ENCODE measurements at places on chromosomes 11 and 22.

DNA sequence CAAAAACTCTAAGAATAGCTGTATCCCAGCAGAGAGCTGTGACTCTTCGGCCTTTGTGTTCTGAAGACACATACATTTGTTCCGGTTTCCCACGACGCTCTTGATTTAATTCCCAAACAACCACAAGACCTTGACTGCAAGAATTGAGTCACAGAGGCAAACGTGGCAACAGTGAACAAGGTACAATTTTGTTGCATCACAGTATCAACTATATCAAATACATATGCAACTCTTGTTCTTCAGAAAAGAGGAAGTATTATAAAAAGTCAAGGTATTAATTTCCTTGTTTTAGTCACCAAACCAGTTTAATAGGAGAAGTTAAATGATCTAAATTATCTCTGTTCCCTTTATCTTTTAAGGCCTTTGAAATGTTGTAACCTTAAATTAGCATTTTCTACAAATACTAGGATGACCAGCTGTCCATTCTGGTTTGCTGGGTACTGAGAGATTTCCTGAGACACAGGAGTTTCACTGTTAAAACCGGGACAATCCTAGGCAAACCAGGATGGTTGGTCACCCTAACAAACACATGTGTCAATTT lies 11.1 kb downstream of the HPS5 start:
- no peak overlapping the region for H3K4me3 ChIP-seq
- peaks cover 55% of the 10 kb centered on the region for H3K36me3 ChIP-seq
- no peaks in the 10 kb centered on the region for H3K27me3 ChIP-seq
- no peaks in the 10 kb centered on the region for H3K4me1 ChIP-seq
- H3K27ac ChIP-seq: no peak overlapping the region
- DNase-seq: no peak

GRCh38 chr11:2662430-2663299 lies 37.1 kb downstream of the KCNQ1OT1 start:
- H3K27me3 ChIP-seq: no peaks in the 10 kb centered on the region
- DNase-seq: no peak
- no peaks in the 10 kb centered on the region for H3K36me3 ChIP-seq
- H3K4me3 ChIP-seq: no peak overlapping the region

- H3K27me3 ChIP-seq: no peaks in the 10 kb centered on the region
- peaks cover 24% of the 10 kb centered on the region for H3K36me3 ChIP-seq
- peak overlapping the region; percentile 89 for H3K4me3 ChIP-seq
- H3K4me1 ChIP-seq: no peaks in the 10 kb centered on the region
- H3K27ac ChIP-seq: peak overlapping the region; percentile 89
Observed at GRCh38 chr22:49961005-49961600, 531 bp downstream of the PIM3 start.

- DNase-seq: no peak
- H3K4me3 ChIP-seq: no peak overlapping the region
- no peaks in the 10 kb centered on the region for H3K27me3 ChIP-seq
- no peaks in the 10 kb centered on the region for H3K36me3 ChIP-seq
- no peaks in the 10 kb centered on the region for H3K4me1 ChIP-seq
Observed at GRCh38 chr11:111941963-111942362, 4.8 kb downstream of the DIXDC1 start.

- H3K4me1 ChIP-seq: no peaks in the 10 kb centered on the region
- no peak overlapping the region for H3K4me3 ChIP-seq
- peak overlapping the region; percentile 33 for H3K27ac ChIP-seq
Observed at GRCh38 chr22:50298266-50298637, 9.2 kb downstream of the PLXNB2 start.

GRCh38 chr11:20035701-20036601 lies 124.3 kb downstream of the DBX1 start:
- H3K27me3 ChIP-seq: no peaks in the 10 kb centered on the region
- DNase-seq: no peak
- H3K27ac ChIP-seq: no peak overlapping the region
- no peak overlapping the region for H3K4me3 ChIP-seq
- H3K36me3 ChIP-seq: peaks cover 53% of the 10 kb centered on the region

DNA sequence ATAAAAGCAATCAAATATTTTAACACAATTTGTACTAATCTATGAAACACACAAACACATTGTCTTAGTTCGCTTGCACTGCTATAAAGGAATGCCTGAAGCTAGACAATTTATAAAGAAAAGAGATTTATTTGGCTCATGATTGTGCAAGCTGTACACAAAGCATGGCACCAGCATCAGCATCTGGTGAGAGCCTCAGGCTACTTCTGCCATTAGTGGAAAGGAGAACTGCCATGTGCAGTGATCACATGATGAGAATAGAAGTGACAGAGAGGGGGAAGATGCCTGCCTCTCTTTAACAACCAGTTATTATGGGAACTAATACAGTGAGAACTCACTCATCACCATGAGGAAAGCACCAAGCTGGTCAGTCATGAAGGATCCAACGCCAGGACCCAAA lies 105.1 kb downstream of the GUCY1A2 start:
- no peaks in the 10 kb centered on the region for H3K36me3 ChIP-seq
- no peak overlapping the region for H3K4me3 ChIP-seq
- DNase-seq: no peak
- H3K27me3 ChIP-seq: no peaks in the 10 kb centered on the region
- H3K27ac ChIP-seq: no peak overlapping the region
- no peaks in the 10 kb centered on the region for H3K4me1 ChIP-seq

DNA sequence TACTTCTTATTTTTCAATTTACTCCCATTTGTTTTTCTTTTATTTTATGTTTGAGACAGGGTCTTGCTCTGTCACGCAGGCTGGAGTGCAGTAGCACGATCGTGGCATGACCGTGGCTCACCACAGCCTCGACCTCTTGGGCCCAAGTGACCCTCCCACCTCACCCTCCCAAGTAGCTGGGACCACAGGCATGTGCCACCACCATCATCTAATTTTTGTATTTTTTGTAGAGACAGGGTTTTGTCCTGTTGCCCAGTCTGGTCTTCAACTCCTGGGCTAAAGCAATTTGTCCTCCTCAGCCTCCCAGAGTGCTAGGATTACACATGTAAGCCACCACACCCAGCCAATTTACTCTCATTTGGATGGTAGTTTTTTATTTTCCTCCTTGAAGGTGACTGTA lies 679.3 kb upstream of the CCDC179 start:
- no peak overlapping the region for H3K27ac ChIP-seq
- no peaks in the 10 kb centered on the region for H3K36me3 ChIP-seq
- H3K4me1 ChIP-seq: no peaks in the 10 kb centered on the region

DNA sequence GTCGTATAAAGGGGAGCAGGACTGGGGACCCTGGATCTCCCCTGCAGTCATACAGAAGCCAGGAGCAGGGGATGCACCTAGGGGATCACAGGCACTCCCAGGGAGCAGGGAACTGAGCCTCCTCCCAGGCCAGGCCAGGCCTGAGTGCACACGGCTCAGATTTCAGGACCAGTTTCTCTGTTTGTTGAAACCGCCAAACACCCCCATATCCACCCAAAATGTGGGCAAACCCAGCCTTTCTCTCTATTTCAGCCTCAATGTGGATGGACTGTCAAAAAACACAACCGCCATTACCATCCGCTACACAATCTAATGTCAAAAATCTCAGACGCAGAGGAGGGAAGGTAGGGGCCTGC lies 17.5 kb downstream of the MN1 start:
- H3K4me1 ChIP-seq: peaks cover 12% of the 10 kb centered on the region
- H3K36me3 ChIP-seq: no peaks in the 10 kb centered on the region
- no peaks in the 10 kb centered on the region for H3K27me3 ChIP-seq
- DNase-seq: no peak
